ENCODE measurements at places on chromosomes 6 and 20.

DNA sequence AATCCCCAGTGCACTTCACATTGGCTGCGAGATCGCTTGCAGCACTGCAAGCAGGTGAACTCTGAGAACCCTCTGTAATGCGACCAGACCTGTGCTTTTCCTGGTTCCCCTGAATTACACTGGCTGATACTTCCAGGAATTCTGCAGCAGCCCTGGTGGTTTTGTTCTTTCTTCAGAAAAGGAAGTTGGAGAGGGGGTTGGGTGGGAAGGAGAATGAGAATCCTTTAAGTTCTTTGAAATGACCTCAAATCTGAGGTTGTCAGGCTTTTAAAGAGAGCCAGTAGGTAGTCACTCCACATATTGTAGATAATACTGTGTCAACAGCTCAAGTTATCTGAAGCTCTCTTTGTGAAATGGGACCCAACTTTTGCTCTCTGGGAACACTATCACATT, 62.4 kb downstream of the GCNT2 start:
- DNase-seq = no peak

DNA sequence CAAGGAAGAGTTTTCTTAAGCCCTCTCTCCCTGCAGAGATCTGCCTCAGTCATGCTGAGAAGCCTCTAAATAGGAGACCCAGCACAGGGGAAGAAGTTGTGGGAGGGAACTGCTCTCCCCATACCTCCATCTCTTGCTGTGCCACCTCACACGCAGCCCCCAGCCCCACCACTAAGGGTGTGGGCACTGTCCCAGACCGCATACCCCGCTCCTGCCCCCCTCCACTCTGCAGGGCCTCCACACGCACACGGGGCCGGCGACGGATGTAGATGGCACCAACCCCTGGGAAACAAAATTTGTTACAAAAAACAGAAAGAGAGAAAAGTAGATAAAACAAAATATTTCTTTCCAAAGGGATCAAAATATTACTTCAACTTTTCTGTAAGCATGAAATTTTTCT, 10.2 kb upstream of the CPNE1 start:
- DNase-seq = no peak

GRCh38 chr6:66628917-66629316, 921.9 kb upstream of the EYS start:
- DNase-seq = no peak

DNA sequence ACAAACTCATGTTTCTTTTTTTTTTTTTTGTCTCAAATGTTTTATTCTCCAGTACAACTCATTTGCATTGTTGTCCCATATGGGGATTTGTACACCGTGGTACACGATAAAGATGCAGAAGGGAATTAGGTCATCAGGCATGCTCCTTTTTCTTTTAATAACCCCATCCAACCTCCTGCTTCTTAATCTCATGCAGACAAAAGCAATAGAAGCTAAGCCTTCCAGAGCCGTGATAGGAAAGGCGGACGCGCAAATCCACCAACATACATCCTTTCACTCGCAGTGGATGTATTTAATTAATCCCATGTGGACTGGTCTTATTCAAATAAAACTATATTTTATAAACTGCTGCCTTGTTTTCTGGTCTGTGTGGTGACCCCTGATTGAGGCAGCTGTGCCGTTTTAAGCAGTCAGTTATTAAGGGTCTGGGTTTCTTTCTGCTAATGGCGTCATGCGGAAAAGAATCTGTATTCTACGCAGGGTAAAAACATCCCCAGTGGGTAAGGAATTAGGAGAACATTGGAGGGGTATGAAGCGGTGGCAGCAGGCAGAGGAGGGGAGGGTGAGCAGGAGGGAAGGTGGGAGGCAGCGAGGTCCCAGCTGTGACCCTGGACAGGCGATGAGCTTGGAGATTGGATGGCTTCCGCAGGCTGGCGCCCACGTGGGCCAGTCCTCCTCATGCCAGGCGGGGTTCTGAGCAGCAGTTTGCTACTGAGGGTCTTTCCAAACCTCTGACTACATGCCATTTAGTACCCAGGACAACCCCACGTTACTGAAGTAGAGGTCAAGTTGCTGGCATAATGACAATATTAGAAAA, 172.8 kb downstream of the LINC00237 start:
- no peak for DNase-seq

DNA sequence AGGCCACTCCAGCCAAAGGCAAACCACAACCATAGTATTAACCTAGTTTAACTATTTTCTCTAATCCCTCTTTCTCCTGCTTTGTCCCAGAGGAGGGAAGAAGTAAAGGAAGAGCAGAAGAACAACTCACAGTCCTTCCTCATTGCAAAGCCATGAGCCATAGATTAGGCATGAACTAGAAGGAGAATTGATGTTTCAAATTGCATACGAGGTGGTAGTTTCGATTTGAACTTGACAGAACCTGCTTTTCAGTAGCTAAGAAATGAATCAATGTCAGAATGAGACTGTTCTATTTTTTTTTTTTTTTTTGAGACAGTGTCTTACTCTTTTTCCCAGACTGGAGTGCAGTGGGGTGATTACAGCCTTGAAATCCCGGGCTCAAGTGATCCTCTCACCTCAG, 48.3 kb downstream of the PROKR2 start:
- DNase-seq = no peak

DNA sequence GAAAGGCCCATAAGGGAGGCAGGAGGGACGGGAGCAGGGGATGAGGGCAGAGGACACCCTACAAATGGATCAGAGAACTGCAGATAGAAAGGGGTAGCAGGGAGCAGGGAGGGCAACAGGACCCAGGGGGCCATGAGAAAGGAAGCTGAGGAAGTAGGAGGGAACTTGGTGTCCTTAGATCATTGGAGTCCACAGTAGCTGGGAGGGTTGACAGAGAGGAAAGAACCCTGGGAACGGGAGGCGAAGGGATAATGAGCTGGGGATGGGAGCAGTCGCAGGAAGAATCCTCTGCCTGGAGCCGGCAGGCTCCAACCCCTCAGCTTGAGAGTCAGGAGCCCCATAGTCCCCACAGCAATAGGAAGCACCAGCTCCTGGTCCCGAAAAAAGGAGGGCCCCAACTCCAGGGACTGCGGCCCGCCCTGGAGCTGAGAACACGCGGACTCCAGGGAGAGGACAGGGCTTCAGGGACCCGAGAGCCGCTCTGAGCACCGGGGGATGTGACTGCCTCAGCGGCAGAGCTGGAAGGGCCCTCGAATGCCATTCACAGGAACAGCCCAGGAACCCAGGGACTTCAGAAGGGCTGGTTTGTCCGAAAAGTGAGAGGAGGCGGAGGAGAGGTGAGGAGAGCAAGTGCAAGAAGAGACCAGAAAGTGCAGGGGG, 32.7 kb downstream of the HLA-A start:
- DNase-seq = no peak

DNA sequence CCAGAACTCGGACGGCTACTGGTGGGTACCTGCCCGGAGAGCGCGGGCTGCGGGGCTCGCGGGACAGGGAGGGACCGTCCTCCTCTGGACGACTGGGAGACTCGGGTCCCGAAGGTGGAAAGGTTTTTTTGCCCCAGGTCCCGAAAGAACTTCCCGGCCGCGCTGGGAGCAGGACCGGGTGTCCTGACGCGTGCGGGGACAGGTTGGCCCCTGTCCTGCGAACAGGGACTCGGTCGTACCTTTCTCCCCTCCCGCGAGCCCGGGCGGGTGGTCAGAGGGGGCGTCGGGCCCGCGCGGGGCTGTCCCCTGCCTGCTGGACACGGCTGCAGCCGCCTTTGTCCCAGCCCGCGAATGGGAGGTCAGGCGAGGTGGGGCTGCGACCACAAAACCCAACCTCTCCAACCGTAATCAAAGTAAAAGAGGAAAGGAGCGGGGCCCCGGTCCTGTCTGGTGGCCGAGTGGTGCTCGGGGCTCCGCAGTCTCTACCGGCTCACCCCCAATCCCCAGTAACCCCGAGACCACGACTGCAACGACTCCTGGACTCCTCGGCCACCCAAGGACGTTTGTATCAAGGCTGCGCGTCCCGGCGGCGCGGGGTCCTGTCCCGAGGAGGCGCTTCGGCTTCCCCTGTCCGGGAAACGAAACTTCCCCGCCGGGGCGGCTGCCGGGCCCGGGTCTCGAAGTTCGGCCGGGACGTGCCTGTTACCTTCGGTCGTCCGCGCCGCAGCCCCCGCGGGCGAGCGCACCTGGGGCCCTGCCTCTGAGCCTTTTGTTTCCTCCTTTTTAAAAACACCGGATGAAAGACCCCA, 798 bp downstream of the DSP start:
- DNase-seq = no peak

GRCh38 chr20:60505423-60505822, 547.2 kb downstream of the CDH26 start:
- no peak for DNase-seq

DNA sequence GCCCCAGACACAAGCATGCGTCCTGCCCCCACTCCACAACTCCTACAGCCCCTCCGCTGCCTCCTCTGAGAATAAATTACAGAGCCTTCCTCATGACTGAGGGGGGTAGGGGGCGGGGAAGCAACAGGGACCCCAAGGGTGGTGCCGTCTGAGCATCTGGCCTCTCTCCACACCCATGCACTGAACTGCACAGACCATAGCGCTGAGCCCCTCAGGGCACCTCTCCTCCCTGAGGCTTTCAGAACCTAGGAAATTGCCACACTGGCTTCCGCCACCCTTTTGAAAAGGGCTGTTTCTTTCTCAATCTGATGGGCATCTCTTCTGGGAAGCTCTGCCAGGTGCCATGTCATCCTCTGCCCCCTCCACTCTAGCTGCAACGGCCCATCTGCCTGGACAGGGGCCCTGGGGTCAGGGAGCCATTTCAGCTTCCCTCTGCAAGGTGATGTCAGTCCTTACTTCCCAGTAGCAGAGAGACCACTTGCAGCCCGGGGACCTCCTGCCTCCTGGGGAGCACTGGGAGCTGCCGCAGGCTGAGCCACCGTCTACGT, 2.5 kb downstream of the CST7 start:
- no peak for DNase-seq

DNA sequence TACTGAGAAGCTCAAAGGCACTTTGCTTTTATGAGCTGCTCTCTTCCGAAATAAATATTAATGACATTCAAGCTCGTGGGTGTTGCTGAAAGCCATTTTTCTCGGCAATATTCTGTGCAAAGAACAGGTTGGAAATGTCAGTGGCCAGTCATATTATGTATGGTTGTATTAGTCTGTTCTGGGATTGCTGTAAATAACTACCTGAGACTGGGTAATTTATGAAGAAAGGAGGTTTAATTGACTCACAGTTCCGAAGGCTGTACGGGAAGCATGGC, 32.1 kb downstream of the TUBB2B start:
- no peak for DNase-seq

DNA sequence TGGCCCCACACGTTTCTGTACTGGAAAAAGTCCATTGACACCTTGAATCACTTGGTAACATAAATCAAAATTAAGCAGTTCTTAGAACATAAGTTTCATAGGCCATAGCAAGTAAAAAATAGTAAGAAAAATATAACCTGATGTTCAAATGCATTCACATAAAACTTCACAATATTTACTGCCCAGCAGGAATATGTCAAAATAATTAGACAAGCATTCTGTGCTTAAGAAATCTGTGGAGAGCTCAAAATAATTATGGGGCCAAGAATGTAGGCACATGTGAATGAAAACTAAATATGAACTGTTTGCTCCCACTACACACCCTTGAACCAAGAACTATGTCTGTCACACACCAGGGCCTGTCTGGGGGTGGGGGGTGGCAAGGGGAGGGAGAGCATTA, 70.8 kb downstream of the IPCEF1 start:
- no peak for DNase-seq

DNA sequence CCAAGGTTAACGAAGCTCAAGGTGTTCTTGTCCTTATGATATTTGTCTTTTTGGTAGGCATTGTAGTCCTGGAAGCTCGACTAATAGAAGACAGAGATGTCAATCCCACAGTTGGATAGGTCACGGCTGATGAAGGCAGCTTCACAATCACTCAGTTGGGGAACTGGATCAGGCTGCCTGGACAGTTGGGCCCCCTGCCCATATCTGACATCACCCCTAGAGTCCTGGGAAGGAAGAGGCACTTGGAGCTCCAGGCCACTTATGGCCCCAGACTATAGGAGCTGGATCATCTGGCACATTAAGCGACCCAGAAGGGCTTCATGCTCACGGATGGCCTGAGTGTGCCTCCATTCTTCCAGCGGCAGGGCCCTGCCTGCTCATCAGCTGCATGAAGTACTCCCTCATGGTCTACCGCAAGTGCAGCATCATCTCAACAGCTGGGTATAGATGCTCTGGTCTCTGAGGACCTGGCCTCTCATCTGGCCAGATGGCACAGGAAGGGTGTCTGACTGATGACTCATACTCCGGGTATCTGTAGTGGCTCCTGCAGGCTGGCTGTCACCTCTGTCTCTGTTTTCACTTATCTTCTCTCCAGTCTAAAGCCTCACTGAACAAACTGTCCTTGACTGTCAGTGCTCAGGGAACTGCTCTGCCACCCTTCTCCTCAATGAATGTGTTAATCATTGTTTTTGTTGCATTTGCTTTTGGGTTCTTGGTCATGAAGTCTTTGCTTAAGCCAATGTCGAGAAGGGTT, 29.2 kb upstream of the SSR1 start:
- DNase-seq = no peak

GRCh38 chr6:46144270-46144669, 14.5 kb downstream of the ENPP4 start:
- DNase-seq = no peak

GRCh38 chr6:57029213-57029612, 17.3 kb upstream of the KIAA1586 start:
- no peak for DNase-seq

DNA sequence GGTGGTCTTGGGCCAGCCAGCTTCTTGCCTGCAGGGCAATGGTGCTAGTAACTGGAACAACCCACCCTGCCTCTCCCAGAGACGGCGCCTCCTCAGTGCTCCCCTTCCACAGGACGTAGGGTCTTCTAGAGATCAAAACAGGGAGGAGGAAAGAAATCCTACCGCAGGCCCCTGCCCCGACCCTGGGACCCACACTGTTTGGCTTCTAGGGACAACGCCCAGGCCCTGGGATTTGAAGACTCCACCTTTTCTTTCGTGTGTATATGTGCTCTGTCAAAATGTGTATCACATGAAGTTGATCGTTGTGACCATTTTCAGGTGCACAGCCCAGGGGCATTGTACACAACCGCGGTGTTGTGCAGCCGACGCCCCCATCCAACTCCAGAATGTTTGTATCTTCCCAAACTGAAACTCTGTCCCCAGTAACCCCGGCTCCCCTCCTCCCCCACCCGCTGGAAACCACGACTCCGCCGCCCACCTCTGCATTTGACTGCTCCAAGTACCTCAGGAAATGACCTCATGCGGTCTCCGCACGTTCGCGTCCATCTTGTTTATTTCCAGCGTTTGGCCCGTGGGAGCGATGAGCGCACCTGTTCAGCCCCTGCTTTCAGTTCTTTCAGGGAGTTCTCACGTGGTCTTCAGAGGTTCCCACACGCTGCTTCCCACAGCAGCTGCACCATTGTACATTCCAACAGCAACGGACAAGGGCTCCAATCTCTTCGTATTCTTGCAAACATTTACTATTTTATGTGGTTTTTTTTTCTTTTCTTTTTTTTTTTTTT, 3.4 kb upstream of the BHLHE23 start:
- no peak for DNase-seq

GRCh38 chr20:23289724-23290395, 60.7 kb upstream of the NXT1 start:
- DNase-seq = no peak
